Coronary artery (tissue), 2 donors: ENCODE measurements at places on chromosomes 2 and 18.

GRCh38 chr2:171216631-171217030 lies 55.9 kb upstream of the TLK1 start:
- no peak for DNase-seq

DNA sequence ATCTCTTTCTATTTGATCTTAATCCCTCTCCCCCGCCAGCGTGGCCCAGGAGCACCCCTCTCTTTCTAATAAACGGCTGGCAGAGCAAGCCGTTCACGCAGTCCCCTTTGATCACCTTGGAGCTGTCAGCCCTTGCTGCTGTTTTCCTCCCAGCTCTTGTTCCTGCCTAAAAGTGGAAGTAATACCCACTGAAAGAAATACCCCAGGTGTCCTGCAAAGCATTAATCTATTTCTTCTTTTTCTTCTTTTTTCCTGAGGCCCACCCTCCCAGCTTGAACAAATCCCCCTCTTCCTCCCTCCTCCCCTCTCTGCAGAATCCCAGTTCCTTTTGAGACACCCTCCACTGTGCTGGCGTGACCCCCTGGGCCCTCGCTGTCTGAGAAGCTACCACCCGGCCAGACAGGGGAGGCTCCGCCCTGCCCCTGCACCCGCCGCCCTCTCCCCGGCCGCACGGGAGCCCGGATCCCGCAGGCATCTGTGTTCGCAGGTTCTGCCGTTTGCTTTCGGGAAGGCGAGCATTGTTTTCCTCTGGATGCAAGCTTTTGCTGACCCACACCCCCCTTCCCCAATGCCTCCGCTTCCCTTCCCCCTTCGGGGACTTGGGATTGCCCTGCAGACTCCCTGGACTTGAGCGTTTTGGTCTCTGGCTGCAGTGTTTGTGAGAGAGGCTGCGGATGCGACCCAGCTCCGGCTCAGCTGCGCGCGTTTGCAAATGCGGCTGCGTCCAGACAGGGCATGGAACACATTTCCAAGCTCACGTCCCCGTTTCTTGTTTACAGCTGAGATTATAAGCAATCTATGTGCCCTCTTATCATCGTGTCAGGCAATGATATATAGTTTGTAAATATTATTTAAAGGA lies 631.5 kb downstream of the NYAP2 start:
- no peak for DNase-seq

GRCh38 chr2:5491523-5491922 lies 200.7 kb upstream of the SOX11 start:
- no peak for DNase-seq

DNA sequence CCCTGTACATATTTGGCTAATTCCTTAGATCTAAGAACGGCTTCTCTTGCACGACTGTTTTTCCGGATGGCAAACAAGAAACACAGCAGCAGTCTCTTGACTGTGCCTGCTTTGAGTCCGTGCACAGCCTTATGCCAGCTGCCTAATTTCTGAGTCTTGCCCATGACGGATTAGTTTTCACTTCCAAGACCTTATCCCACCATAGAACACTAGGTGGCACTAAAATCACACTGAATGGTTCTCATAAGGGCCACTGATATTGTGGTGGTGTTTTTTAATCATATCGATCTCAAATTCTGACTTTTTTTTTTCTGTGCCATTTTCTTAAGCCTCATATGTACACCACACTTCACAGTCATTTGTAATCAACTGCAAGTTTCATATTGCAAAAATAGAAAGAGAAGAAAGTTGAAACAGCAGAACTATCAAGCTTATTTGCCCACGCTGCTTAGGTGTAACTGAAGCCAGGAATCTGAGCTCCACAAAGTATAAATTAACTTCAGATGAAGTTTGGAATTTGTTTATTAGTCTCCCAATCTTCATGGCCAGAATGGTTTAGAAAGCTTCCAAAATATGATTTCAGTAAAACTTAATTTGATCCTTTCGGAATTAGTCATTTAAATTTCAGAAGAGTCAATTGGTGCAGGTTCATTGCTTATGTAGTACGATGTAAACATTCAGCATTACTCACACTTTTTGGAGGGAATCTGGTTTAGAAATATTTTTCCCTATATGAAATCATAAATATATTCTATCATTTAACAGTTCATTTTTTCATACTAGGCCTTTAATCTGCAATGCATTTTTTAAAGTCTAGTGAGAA lies 45.5 kb upstream of the SCN7A start:
- DNase-seq: no peak

- no peak for DNase-seq
Measured at GRCh38 chr18:25251068-25251467, 100.9 kb downstream of the ZNF521 start.

DNA sequence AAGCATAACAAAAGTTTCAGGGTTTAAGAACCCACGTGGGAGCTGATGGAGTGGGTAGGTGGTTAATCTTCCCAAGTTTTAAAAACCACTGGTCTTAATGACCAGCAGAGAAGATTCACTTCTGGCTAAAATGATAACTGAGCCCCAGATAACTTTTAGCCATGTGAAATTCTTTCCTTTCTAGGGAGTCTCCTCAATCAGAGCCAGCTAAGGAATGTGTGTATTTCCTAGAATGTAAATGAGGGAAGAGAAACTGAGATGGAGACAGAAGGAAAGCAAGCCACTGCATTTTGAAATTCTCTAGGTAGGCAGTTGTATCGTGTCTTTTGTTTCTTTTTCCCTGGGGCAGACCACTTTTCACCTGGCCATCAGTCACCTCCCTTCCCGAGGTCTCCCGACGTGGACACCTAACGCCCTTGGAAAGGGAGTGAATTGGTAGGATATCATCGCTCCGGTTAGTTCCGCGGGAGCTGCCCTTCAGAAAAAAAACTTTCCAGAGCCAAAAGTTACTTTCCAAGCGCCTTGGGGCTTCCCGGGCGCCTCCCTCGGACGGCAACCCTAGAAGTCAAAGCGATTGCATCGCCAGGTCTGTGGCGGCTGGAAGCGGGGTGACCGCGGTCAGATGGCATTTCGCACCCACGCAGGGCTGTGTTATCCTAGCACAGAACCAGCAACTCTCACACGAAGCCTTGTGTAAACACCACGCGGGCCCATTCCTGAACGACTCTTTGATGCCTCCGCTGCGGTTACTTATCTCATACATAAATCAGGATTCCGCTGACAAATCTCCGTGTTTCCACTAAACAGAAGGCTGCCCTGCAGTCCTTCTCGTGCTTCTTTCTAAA lies 1.3 kb downstream of the COLEC12 start:
- no peak for DNase-seq

DNA sequence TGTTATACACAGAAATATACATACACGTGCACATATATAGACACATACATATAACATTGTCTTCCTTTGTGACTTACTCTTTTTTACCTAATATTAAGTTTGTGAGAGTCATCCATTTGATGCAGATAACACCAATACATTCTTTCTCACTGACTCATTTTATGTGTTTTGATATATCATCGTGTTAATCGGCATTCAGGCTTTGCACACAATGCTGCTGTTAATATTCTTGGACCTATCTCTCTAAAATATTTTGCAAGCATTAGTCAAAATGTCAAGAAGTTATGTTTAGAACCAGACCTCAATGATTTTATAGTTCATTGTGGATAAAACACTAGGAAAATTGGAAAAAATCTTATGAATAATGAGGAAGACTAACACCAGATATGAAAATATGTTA lies 441.1 kb downstream of the LRATD1 start:
- DNase-seq: no peak

DNA sequence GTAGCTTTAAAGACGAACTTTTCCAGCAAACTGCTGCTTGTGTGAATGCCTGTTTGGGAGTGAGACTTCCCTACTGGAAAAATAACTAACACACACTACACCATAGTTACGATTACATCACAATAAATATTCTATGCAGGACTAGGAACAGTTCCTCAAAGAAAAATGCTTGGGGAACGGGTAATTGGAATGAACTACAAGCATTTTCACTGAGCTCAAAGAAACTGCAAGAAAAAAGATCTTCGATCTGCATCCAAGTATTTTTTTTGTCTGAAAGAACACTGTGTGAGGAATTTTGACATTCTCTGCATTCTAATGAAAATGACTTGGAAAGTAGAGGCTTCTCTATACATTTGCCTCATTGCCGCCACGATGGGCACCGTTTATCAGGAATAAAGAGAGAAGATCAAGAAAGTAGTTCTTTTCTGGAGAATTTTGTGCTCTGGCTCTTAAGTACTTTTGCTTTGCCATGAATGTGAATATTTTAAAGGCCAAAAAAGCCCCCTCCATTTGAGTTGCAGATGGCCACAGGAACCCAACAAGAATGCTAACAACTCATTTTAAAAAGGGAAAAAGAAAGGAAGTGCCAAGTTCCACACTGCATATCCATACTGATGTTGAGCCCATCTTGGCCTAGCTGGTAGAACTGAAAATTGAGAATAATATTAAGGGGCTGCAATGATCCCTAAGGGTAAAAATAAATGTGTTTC lies 13.6 kb downstream of the LYPD1 start:
- DNase-seq: no peak

GRCh38 chr18:23689031-23689615 lies at the start of gene LAMA3:
TSS of gene LAMA3 (plus strand) at chr18:23689453. CDS start at chr18:23689684, 231 bp downstream.
- peak; percentile 79 for DNase-seq

DNA sequence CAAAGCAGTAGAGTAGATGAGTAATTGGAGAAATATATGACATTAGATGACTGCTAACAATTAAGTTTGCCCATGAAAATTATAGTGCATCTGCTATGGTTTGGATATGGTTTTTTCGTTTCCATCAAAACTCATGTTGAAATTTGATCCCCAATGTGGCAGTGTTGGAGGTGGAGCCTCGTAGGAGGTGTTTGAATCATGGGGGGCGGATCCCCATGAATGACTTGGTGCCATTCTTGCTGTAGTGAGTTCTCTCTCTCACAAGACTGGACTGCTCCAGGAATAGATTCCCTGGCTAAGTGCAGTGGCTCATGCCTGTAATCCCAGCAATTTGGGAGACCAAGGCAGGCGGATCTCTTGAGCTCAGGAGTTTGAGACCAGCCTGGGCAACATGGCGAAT lies 9.7 kb upstream of the CUL3 start:
- no peak for DNase-seq

- DNase-seq: no peak
Measured at GRCh38 chr18:9015689-9016088, 86.8 kb upstream of the NDUFV2 start.

- DNase-seq: no peak
Measured at GRCh38 chr2:205133544-205133943, 548.8 kb upstream of the NRP2 start.

GRCh38 chr2:73862987-73863386 lies 29.8 kb upstream of the ACTG2 start:
- no peak for DNase-seq

DNA sequence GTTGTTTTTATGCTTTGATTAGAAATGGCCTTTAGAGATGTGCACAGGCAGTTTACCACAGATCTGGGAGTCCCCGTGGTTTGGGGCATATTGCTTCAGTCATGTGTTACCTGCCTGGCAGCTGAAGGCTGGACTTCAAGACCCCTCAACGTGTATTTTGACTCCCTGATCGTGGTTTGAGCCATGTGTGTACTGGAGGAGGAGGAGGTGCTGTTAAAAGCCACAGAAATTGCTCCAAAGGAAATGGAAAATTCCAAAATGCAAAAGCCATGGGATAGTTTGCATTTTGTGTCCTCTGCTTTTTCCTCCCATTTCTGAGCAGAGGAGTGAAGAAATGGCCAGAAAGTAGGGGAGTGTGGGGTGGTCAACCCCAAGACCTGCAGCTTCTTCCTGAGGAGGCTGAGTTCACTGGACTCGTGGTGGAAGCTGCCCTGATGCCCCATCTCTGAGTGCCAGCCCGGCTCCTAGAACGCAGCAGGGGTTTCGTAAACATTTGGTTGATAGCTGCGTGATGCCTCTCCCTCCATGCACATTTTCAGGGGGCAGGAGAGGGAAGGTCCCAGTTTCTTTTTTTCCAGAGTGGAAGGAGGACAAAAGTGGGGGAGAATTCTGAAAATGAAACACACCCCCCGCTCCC lies 45.7 kb downstream of the ITGB1BP1 start:
- no peak for DNase-seq

GRCh38 chr2:1685957-1686783 lies 58.1 kb downstream of the PXDN start:
- no peak for DNase-seq

DNA sequence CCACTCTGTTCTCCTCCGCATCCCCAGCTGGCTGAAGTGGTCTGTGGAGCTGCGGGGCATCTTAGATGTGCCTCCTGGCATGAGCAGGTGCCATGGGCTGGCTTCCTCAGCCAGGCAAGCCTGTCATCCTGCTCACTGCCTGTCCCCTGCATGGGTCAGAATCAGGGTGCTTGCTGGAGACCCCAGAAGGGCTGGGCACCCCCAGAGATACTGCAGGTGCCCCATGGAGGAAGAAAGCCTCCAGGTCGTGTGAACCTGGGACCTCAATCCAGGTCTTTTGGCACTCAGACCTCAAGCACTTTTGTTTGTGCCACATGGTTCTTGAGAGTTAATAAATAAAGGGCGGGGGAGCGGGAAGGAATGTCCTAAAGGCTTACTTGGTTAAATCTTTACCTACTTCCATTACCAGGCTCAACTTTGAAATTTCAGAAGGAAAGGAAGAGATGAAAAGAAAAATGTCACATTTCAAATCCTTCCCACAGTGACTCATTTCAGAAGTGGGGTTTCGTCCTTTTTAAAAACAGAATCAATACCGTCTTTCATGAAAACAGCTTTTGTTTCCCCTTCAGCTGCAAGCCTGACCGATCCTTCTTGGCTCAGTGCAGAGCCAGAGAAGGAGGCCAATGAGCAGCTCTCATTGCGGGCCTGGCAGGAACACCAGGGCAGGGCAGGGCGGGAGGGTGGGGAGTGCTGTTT lies 69.9 kb downstream of the RHOB start:
- no peak for DNase-seq

- DNase-seq: no peak
Measured at GRCh38 chr2:177530561-177530960, 138.0 kb downstream of the AGPS start.

GRCh38 chr2:190881598-190882410 lies 1.2 kb downstream of the GLS start:
- DNase-seq: peak; percentile 81

DNA sequence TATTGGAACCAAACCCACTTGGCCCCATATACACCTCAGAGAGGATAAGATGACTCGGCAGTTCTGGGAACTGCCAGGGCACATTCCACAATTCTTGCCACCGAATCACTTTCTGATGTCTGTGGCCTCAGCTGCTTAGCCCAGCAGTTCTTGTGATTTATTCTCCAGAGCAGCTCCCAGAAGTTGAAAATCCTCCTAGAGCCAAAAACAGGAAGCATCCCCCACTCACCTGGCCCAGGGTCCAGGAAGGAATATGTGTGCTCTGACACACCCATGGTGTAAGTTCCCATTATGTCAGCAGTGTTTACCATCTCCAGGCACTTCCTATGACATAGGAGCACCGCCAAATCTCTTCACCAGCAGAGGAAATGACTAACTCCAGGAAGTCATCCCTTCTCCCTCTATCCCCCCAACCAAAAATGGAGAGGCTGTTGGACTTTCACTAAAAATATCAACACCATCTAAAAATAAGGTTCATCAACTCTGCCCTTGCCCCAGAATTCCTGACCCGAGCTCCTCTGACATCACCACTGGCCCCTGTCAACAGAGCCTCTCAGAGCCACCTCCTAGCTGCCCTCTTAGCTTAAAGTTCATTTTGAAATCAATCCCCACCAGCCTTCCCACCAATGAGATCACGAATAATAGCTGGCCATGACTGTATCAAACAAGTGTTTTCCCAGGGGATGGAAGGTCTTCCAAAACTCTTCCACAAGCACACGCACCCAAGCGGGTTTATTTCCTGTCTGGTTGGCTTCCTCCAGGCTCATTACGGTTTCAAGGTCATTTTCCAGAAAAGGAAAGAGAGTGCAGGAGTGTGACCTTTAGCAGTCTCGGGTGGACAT lies 223.1 kb upstream of the PARD3B start:
- DNase-seq: no peak
